ENCODE measurements at places on chromosomes 1 and 21.
A peak's percentile ranks its signal among the peaks of the same experiment; 100 is the strongest.

- DNase-seq: no peak
These were observed 1488.4 kb downstream of the MRPL39 start for GRCh38 chr21:24118738-24119459.

GRCh38 chr1:52423771-52424170, 19.4 kb downstream of the PRPF38A start:
- no peak for DNase-seq

DNA sequence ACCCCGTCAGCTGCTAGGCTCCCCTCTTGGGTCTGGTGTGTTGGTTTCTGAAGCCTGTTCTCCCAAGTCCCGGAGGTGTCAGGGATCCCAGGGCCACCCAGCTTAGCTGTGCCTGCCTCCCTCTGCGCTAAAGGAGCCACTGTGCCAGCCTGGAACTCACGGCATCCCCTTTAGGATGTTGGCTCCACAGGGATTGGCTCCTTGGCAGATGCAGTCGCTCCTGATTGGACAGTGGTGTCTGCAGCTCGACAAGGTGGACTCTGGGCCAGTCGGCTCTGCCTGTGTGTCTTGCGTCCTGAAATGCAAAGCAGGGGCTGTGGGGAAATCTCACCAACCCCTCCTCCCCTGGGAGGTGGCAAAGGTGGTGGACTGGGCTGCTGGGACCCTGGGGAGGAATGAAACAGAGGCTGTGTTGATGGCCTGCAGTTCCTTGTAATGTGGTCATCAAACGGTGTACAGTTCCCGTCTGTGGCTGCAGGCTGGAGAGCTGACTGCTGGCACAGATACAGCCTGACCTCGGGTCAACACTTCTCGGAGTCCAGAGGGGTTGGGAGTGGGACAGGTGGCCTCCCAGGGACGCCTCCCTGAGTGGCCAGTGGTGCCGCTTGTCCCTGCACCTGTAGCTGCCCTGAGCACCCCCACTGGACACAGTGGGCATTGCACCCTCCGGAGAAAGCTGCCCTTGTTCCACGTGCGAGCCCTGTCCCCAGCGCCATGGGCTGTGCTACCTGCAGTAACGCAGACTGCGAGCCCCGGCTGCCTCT, 11.5 kb upstream of the KCNAB2 start:
- DNase-seq: peak; percentile 75

GRCh38 chr1:230370109-230370508, 56.0 kb downstream of the PGBD5 start:
- no peak for DNase-seq

DNA sequence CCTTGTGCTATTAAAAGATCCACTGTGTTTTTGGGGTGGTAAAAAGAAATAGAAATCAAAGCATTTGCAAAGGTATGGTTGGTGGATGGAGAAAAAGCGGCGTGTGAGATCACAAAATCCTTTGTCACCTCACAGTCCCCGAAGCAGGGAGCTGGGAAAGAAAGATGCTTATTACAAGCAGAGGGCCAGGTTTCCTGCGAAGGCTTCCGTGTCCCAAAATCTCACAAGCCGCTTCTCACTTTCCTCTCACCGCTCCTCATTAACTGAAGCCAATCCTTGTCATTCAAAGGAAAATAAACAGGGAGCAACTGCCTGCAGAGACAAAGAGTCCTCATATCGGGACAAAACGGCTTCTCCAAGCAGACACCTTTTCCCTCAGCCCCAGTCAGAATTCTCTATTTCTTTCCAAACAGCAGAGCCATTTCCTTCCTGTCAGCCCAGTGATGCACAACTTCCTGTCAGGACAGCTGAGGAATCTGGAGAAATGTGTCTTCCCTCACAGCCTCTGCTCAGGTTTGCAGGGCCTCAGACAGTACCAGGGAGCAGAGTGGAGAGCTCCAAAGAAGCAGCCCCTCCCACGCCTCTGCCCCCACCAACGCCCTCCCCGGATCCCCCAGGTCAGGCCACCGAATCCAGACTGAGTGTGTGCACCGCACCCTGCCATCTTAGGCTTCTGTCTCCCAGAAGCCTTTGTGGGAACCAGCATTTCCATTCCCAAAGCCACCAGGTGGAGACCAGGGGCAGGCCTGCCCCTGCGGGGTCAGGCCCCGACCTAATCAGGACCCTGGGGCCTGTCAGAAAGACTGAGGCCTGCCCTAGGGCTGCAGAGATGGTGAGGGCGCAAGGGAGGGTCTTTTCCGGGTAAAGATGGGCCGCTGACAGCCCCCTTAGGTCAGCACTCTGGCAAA, 29.6 kb downstream of the KCNN3 start:
- DNase-seq: no peak

DNA sequence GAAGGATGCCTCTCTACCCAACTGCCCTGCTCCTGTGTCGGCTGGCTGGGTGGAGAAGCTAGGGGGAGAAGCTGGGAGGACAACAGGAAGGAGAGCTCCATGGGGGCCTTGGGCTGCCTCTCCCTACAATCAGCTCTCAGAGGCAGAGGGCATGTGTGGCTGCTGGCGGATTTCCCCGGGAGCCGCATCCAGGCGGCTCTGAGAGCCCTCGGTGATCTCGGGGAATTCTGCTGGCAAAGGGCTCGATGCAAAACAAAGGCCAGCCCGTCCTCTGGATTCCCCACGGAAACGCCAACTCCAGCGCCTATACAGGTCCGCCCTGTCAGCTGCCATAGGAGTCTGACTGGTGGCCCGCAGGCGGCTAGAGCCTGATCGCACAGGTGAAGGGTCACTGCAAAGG, 26.4 kb upstream of the EVA1B start:
- no peak for DNase-seq

DNA sequence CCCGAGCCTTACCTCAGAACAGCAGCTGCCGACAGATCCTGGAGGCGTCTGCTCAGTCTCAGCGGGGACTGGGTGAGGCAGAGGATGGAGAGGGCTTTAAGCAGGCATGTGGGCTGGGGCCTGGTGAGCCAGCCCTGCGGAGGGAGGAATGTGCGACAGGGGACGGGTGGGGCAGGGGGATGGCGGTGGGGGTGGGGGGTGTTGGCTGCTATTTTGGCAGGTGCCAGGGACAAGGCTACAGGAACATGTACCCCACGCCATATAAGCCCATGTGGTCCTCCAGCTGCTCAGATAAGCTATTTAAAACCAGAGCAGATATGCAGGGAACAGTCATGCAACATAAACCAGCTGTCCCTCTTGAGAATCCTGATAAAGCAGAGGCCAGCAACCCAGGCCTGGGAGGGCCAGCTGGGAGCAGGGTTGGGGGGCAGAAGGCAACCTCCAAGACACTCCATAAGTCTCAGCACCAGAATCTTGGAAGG, at the start of gene TNNT2:
TNNT2 (minus strand) TSS at position 70 of the 482 bp plus-strand sequence. CDS start 4,426 bp downstream, outside the sequence.
- DNase-seq: no peak

- no peak for DNase-seq
These were observed 35.5 kb upstream of the HHAT start for GRCh38 chr1:210293171-210293607.

DNA sequence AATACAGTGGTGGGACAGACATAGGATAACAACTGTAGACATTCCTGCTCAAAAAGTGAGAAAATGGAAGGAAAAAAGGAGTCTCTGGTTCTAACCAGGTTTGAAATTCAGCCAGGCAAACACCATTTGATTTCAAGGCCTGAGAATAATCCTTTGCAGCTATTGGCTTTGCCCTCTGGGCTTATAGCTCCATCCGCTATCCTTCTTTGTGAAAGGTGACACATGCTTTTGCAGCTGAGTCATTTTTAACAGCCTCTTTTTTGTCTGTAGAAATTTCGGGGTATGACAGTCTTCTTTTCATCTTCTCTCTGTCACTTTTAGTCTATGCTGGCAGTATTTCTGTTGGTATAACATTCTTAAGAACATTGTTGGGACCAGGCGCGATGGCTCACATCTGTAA, 16.2 kb downstream of the SDHC start:
- DNase-seq: no peak

- no peak for DNase-seq
These were observed 103.7 kb upstream of the GNG12 start for GRCh38 chr1:67937010-67937409.

GRCh38 chr21:15308333-15308732, 243.5 kb upstream of the NRIP1 start:
- DNase-seq: no peak

DNA sequence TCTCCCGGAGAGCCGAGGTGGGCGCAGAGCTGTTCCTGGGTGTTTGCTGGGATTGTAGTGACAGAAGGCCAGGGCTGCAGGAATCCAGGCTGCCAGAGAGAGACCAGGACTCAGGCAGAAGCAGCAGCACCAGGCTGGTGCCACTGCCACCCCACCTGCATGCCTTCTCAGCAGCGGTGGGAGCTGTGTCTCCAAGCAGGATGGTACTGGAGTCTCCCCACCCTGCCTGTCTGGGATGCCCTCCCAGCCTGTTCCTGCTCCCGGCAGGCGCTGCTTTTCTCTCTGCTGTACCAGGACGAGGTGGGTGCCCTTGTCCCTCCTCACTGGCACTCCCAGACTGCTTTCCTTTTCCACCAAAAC, 4.5 kb upstream of the HES4 start:
- no peak for DNase-seq

DNA sequence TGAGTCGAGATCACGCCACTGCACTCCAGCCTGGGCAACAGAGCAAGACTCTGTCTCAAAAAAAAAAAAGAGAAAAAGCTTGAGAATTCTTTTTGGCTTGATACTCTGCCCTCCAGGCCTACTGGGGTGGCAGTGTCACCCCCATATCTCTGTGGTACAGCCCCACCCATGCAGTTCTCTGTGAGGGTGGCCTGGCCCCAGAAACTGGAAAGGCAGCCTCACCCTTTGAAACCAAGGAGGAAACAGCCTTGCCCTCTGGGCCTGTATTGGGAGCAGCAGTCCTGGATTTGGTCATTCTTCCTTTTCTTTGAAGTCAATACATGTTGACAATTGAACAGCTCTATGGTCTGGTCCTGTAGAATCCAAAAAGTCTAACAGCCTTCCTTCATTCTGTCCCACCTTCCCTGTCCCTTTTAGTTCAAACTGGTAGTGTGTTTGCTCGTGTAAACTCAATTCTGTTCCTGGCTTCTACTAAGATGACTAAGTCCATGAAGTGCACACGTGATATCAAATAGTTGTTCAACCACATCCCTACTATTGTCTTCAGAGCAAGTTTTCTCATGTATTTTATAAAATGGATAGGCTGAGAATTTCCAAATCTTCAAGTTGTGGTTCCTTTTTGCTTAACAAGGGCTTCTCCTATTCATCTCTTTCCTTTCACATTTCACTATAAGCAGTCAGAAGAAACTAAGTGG, 13.2 kb downstream of the ST7L start:
- DNase-seq: no peak

DNA sequence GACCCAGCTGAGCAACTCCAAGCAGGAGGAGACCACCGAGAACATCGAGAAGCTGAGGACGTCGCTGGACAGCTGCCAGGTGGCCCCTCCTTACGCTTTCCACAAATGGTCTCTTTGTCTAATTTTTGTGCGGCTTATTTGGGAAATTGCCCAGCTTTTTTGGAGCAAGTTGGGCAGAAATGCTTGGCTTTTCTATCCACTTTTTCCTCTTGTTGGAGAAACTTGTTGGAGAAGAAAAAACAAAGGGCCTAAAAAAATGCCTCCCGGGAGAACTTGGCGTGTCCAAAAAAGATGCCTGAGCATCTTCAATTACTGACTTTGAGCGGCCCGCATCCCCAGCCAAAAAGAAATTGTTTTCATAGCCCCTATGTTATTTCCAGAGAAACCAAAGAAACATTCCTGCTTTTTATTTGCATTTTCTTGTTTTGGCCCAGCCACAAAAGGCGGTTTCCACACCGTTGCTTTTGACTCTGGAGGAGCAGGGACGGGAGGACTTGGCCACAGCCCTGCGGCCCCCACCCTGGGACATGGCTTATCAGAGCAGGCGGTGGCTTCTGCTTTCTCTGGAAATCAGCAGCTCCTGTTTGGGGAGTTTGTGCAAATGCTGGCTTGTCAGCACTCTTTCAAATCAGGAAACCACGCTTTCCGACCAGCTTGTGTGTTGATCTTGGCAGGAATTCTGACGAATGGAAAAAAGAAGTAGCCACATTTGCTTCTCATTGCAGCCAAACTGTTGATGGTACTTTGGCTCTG, 81.2 kb upstream of the EFHD2 start:
- no peak for DNase-seq

DNA sequence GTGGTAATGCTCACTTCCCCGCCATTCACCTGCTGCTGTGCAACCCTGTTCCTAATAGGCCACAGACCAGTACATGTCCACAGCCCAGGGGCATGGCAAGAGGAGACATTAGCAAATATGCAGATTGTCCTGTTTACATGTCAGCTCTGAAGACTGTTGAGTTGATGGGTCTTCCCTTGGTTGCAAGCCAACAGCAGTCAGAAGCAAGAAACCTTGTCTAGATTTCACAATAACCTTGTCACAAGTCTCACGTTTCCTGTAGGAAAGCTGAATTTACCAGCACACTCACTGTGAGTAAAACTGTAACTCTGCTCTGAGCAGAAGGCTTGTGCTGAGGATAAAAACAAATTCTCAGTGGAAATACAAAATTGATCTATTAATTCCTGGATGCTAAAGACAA, 195.1 kb downstream of the HLX start:
- no peak for DNase-seq

DNA sequence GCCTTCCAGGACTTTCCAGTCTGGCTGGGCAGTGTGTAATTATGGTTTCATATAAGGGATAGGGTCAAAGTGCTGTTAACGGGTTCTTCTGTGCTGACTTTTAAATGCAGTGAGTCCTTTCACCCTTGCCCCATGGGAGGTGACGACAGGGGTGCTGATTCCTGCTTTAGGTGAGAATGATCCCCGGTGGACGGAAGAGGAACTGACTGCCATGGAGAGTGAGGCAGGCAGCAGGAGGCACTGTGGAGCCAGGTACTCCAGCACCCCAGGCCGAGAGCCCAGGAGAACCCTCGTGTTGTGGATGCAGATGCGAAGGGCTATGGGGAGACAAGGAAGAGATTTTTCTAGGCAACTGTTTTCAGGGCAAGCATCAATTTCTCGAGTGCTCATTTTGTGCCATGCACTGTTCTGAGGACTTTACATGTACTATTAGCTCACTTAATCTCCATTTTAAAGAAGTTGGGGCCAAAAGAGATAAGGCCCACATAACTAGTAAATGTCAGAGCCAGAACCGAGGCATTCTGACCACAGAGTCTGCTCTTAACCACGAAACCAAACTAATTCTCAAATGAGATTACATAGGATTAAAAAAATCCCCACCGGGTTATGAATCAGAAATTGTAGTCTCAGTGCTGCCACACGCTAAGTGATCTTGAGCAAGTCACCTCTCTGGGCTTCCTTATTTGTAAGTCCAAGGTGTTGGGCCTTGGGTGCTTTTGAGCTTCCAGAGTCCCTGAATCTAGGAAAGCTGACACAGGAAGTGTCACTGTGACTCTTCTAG, 28.2 kb downstream of the STPG1 start:
- peak; percentile 54 for DNase-seq

DNA sequence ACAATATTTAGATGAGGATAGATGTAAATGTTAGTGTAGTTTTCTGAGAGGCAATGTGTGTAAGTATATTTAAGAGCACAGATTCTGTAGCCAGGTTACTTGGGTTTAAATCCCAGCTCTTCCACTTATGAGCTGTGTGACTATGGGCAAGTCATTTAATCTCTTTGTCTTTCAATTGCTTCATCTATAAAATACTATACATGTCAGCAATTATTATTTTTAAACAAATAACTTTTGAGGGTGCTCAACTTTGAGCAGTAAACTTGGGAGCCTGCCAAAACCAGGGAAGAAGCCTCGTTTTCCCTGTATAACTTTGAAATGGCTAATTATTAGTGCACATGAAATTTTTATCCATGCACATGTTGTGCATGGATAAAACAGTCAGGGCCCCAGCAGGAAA, 222.8 kb downstream of the FOXD2 start:
- no peak for DNase-seq

GRCh38 chr1:9826616-9827015, 2.9 kb upstream of the CLSTN1 start:
- no peak for DNase-seq

GRCh38 chr21:36436829-36437744, 42.8 kb downstream of the CLDN14 start:
- DNase-seq: no peak

- DNase-seq: no peak
These were observed 65.8 kb upstream of the BCL9 start for GRCh38 chr1:147475488-147475887.

Data from D341Med (cell line).